GM10248 (cell line): ENCODE measurements at places on chromosomes 3 and 15.

DNA sequence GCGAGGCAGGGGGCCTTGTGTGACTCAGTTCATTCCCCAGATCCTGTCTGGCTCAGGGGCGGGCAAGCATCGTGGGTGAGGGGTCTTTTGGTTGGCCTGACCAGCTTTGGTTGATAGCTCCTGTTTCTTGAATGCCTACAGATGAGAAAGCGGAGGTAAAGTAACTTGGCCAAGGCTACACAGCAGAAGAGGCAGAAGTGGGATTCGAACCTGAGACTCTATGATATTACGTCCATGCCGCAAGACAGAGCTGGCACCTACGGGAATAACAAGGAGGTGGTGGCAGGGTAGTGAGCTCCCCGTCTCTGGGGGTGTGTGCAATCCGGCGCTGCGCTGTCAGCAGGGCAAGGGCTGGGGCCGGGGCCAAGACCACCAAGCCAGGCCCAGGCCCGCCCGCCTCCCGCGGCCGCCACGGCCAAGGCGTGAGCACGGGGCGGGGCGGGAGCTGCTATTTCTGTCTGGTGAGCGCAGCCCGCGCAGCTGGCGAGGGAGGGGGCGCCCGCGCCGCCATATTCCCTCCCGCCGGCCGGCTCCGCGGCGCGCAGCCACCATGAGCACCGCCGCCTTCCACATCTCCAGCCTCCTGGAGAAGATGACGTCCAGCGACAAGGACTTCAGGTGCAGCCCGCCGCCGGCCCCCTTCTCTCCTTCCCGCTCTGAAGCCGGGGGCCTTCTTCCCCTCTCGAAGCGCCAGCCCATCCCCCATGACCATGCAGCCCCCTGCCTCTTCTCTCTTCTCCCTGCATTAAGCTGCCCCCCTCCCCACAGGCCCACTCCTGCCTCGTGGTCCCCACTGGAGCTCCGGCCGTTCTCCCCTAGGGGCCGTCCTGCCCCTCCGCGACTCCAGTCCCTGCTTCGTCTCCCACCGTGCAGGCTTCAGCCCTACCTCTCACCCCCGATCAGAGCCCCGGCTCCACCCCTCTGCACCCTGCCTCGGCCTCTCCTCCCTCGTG lies at the start of gene CAND2:
Gene CAND2 (plus strand): TSS at position 510 of the 953 bp plus-strand sequence. CDS start 41 bp downstream, at position 551.
- DNase-seq, result peak; percentile 43

- DNase-seq, result no peak
Observed at GRCh38 chr3:55541456-55541855, 54.4 kb upstream of the WNT5A start.

DNA sequence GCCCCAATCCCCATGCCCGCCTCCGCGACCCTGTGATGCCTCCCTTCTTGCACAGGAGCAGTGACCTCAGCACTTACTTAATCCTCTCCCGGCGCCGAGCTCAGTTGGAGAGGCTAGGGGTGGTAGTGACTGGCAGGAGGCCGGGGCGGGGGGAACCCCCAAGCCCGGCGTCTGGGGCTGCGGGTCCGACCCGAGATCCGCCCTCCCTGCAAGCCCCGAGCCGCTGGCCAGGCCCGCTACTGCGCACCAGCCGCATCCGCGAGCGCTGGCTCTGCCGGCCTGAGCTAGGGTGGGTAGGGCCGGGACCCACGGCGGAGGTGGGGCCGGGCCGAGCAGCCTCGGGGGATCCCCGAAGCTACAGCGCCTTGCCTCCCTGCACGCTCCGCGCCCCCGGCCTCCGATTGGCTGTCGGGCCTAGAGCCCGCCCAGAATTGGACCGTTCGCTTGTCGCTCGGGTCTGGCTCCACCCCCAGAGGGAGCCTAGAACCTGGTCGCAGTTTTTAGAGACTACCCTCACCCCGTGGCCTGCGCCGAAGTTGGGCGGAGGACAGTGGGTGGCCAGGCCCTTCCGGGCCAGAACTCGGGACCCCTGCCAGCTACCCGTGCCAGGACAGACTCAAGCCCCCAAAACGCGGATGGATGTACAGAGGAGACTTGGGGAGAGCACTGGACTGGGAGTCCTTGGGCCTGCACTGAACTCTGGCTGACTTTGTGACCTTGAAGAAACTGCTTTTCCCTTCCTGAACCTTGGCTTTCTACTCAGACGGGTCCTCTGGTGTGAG lies at the start of gene C3orf18:
Gene C3orf18 (minus strand): TSS at position 362 of the 782 bp plus-strand sequence. CDS start 2,048 bp downstream, outside the sequence.
- DNase-seq, result peak; percentile 99

DNA sequence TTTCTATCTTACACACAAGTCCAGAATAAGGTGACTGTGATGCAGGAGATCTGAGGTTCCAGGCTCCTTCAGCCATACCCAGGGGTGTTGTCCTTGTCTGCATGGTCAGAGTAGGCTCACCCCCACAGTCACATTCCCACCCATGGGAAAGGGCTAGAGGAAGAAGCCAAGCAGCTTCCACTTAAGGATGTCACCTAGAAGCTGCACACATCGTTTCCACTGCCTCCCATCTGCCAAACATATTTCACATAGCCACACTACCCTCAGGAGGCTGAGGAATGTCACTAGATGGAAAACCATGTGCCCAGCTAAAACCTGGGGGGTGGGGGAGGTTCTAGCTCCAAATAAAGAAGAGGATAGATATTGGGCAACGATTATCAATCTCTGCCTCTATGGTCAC lies 58.1 kb downstream of the TMEM39A start:
- DNase-seq, result no peak

GRCh38 chr15:27454281-27455075 lies 483.5 kb downstream of the GABRG3 start:
- no peak for DNase-seq

- DNase-seq, result no peak
Observed at GRCh38 chr15:49044766-49045606, 1.3 kb downstream of the SECISBP2L start.
